Endodermal cell (in vitro differentiated cells): ENCODE measurements at places on chromosomes 5 and 9.

DNA sequence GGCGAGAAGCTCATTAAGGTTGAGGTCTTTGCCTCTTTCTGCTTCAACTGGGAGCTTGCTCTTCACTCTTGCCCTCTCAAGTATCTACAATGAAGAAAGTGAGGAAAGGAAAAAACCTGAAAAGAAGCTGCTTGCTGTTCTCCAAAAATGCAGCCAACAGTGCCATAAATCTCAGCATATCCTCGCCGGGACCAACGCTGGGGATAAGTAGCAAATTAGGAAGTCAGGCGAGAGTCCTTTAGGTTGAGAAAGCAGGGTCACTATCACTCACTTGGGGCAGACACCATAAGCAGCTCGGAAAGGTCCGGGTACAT, 399 bp downstream of the NUP155 start:
- DNase-seq, result no peak

- DNase-seq, result peak; percentile 73
Measured at GRCh38 chr5:132464156-132464939, 26.2 kb downstream of the IRF1 start.

GRCh38 chr5:137600721-137601360, 101.7 kb upstream of the SPOCK1 start:
- DNase-seq, result no peak

- no peak for DNase-seq
Measured at GRCh38 chr9:34675869-34676268, 13.4 kb upstream of the CCL27 start.

GRCh38 chr5:153511622-153512021, 21.2 kb downstream of the GRIA1 start:
- no peak for DNase-seq

DNA sequence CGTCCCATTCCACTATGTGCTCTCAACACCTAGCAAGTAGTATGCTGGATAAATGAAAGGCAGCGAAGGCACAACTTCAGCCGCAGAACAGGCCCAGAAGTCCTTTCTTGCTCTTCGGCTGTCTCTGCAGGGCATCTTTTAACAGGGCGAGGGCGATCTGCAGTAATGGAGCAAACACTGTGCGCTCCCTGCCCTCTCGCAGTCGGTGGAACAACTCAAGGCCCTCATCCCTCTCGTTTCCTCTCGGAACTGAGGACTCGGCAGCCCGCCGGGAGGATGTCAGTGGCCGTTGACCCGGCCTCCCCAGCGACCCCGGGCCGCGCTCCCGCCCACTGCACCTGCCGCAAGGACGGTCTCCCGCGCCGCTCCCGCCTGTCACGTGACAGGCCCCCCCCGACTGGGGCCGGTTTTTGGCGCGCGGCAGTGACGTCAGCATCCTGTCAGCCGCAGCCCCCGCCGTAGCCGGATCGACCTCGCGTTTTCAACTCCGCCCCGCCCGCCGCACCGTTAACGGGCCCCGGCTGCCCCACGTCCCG, 1.1 kb downstream of the ZNF367 start:
- peak; percentile 95 for DNase-seq

DNA sequence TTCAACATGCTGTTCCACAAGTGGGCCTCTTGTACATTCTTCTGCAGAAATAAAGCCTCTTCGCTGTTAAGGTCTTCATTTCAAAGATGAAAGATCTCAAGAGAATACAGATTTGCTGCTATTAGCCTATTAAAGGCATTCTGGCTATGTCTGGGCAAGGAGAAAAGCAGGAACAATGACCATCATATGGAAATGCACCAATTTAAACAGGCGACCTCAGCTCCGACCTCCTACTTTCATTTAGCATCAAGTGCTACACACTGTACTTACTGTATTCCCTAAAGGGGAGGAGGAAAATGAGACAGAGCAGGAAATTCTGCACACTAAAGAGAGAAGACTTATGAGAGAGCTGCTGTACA, 64.8 kb downstream of the HABP4 start:
- DNase-seq, result no peak

- DNase-seq, result peak; percentile 64
Measured at GRCh38 chr9:131676431-131676972, 63.4 kb downstream of the RAPGEF1 start.

- DNase-seq, result no peak
Measured at GRCh38 chr9:76114144-76114543, 223.7 kb downstream of the PCSK5 start.

DNA sequence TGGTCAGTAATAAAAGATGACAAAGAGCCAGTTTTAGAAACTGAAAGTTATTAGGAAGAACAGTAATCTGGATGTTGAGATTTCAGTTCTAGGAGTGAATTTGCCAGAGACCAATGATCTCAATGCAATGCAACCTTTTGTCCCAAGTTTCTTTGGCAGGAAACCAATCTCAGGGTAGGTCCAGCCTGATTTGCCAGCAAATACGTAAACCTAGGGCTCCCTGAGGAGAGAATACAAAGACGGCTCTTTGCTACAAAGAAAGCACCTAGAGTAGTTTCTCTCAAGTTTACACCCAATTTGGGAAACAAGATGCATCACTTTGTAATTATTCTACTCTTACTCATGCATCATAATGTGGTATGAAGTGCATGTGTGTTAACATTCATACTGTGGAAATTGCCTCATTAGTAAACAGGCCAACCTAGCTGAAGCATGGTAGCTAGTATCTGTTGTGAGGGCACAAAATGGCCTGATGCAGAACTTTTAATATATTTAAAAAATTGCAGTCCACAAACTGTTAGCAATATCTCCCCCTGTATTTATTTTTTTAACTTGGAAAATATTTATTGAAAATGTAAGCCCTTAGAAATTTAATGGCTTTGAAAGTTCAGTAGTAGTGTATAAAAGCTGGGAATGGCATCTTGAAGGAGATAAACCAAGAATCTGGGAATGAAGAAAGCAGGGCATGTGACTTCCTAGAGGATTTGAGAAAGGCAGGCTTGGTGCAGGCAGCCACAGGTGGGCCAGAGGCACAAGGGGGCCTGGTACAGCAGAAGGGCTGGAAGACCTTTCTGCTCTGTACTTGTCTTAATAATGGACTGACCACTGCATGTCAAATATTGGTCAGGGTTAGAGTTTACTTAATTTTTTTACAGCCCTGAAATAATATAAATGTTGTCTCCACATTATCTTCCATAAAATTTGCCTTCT, 59.5 kb downstream of the MAST4 start:
- no peak for DNase-seq

DNA sequence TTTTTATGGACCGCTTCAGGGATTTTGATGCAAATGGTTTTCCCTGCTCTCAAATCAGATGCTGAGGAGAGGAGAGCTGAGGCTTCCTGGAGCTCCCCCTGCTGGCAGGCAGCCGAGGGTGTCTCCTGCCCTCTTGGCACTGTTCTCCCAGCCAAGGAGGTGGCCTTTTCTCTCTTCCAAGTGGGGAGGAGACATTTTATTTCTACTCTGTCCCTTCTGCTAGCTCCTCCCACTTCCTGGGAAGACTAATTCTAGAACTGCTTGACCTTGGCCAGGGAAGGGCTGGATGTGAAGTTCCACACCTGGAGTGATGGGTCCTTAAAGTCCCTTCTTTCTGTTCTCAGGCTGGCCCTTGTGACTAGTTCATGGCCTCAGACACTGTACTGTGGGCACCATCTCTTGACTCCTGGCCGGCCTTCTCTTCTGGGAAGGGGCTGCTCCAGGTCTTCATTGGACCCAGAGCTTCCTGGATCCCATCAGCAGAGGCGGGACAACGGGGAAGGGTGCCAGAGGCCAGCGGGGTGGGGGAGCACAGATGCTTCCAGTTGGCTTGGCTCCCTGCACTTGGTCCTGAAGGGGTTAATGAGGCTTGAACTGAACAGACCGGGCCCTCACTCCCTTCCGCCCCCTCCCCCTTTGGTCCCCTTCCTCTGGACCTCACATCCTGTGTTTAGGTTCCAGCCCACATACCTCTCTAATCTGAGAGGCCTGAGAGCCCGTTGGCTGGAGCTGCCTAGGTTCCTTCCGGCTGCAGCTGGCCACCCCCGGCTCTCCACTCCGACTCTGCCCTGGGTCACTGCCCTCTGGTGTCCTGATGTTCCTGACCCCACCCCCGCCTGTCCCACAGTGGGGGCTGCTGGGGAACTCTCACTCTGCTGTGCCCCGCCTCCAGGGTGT, 32.1 kb downstream of the PTPA start:
- peak; percentile 94 for DNase-seq

GRCh38 chr5:95928724-95929253, 32.9 kb downstream of the ELL2 start:
- DNase-seq, result no peak

DNA sequence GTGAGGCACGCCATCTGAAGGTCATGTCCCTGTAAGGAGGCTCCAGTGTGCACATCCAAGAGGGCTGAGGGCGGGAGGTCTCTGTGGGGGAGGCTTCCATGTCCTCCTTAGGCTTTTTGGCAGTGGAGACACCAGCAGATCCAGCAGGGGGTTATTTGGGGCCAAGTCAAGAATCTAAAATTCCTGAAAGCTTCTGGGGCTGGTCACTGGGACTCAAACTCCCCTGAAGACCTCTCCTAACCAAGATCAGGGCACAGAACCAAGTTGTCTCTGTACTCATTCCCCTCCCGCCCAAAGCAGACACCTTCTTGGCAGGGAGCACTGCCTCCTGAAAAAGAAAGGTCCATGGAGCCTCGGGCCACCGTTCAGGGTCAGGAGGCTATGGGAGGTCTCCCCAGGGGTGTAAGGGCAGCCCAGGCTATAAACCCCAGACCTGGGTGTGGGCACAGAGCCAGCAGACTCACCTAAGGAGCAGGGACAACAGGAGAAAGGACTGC, 127.4 kb upstream of the ADRA1B start:
- DNase-seq, result no peak

GRCh38 chr5:5560016-5560415, 137.5 kb downstream of the ICE1 start:
- no peak for DNase-seq

DNA sequence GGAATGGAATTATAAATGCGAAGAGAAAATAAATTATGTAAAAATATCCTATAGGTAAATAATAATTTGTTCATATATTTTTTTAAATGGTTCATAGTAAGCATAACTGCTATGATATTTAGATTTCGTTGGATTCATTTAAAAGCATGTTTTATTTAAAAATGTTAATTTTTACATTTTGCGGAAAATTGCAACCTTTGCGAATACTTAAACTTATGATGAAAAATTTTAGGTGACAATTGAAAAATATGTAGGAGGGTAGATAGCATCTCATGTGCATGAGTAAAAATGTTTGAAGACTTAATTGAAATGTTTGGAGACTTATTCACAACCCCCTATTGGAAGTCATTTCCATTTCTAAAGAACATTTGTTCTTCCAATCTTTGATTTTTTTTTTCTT, 4.1 kb upstream of the FEM1C start:
- DNase-seq, result no peak

GRCh38 chr5:137858223-137858916, 9.3 kb upstream of the MYOT start:
- DNase-seq, result no peak

DNA sequence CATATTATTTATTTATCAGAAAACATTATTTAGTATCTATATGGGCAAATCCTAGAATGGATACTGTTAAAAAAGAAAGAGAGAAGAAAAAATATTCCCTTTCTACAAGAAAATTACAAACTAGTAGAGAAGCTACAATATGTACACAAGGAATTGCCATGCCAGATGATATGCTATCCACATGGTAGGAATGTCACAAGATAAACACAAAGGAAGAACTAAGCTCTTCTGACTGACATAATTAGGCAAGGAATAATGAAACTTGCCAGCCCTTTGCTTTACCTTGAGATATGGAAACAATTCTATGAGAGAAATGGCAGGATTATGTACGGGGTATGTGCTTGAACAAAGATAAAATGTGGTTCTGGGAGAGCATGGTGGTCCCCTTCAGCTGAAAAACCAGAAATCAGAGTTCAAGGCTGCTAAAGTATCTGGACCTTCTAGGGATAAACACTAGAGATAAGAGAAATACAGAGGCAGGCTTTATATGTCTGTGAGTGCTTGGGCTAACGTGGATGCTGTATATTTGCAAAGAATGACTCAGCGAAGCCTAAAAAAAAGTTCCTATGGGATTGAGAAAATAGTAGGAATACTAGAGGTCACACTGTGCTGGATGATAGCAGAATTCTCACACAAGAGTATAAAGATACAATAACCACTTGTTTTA, 451.6 kb downstream of the TLE1 start:
- DNase-seq, result no peak
